Neural crest cell (in vitro differentiated cells): ENCODE measurements at places on chromosomes 5 and 9. TPM values are rescaled to one million over a fixed set of nuclear protein-coding genes. Genes with fewer than 3 reads are reported as not detected.

GRCh38 chr5:119340597-119341218, 15.1 kb upstream of the TNFAIP8 start:
- no peaks in the 10 kb centered on the region for H3K27me3 ChIP-seq
- no peak overlapping the region for H3K27ac ChIP-seq
- H3K4me1 ChIP-seq: no peaks in the 10 kb centered on the region
- no peak for DNase-seq

- peaks cover 10% of the 10 kb centered on the region for H3K36me3 ChIP-seq
- no peak overlapping the region for H3K4me3 ChIP-seq
- H3K4me1 ChIP-seq: peaks cover 16% of the 10 kb centered on the region
- peak overlapping the region; percentile 47 for H3K27ac ChIP-seq
- H3K27me3 ChIP-seq: no peaks in the 10 kb centered on the region
Measured at GRCh38 chr9:126470241-126470993, 143.3 kb upstream of the LMX1B start.

GRCh38 chr9:13508681-13509080, 229.2 kb upstream of the MPDZ start:
- H3K4me1 ChIP-seq: peaks cover 15% of the 10 kb centered on the region
- no peak overlapping the region for H3K4me3 ChIP-seq
- H3K27me3 ChIP-seq: no peaks in the 10 kb centered on the region
- H3K27ac ChIP-seq: no peak overlapping the region
- H3K36me3 ChIP-seq: peaks cover 2% of the 10 kb centered on the region
- DNase-seq: no peak

- no peak for DNase-seq
- peaks cover 18% of the 10 kb centered on the region for H3K36me3 ChIP-seq
- H3K4me1 ChIP-seq: no peaks in the 10 kb centered on the region
- H3K27me3 ChIP-seq: no peaks in the 10 kb centered on the region
- no peak overlapping the region for H3K27ac ChIP-seq
Measured at GRCh38 chr9:95226921-95227320, 90.6 kb downstream of the FANCC start.

- peaks cover 33% of the 10 kb centered on the region for H3K36me3 ChIP-seq
- peaks cover 24% of the 10 kb centered on the region for H3K4me1 ChIP-seq
- H3K4me3 ChIP-seq: no peak overlapping the region
- H3K27ac ChIP-seq: no peak overlapping the region
- no peak for DNase-seq
- no peaks in the 10 kb centered on the region for H3K27me3 ChIP-seq
Measured at GRCh38 chr5:96780626-96781025, 27.1 kb downstream of the ERAP1 start.

DNA sequence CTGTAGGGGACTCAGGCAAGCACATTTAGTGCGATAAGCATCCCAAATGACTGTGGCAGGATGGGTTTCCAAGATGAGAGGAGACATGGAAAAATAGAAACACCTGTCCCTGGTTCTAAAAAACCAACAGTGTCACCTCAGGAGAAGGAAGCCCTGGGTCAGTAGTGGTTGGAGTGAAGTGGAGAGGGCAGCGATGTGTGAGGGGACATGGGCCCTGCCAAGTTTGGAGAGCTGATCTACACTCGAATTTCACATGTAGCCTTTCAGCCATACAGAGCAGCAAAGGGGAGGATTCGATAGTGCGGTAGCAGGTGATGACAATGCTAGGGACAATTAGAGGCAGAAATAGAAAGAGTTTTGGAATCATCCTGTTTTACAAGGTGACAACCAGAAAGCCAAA, 32.6 kb upstream of the LHX2 start:
- no peak overlapping the region for H3K27ac ChIP-seq
- no peaks in the 10 kb centered on the region for H3K4me1 ChIP-seq
- H3K4me3 ChIP-seq: no peak overlapping the region
- no peaks in the 10 kb centered on the region for H3K36me3 ChIP-seq
- H3K27me3 ChIP-seq: peaks cover 68% of the 10 kb centered on the region

GRCh38 chr5:141858079-141858765, 20.0 kb downstream of the PCDH1 start:
- no peak for DNase-seq
- H3K4me1 ChIP-seq: peaks cover 21% of the 10 kb centered on the region
- peaks cover 10% of the 10 kb centered on the region for H3K36me3 ChIP-seq
- no peak overlapping the region for H3K27ac ChIP-seq
- no peaks in the 10 kb centered on the region for H3K27me3 ChIP-seq

DNA sequence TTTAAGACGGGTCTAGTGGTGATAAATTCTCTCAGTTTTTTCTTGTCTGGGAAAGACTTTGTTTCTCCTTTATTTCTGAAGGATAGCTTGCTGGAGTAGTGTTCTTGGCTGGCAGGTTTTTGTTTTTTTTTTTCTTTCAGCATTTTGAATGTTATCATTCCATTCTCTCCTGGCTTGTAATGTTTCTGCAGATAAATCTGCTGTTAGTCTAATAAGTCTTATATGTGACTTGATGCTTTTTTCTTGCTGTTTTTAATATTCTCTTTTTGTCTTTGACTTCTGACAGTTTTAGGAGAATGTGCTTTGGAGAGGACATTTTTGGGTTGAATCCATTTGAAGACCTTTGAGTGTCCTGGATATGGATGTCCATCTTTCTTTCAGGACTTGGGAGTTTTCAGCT, 16.0 kb downstream of the HSD17B4 start:
- H3K27me3 ChIP-seq: no peaks in the 10 kb centered on the region
- H3K27ac ChIP-seq: no peak overlapping the region
- peaks cover 8% of the 10 kb centered on the region for H3K4me1 ChIP-seq
- peaks cover 66% of the 10 kb centered on the region for H3K36me3 ChIP-seq

DNA sequence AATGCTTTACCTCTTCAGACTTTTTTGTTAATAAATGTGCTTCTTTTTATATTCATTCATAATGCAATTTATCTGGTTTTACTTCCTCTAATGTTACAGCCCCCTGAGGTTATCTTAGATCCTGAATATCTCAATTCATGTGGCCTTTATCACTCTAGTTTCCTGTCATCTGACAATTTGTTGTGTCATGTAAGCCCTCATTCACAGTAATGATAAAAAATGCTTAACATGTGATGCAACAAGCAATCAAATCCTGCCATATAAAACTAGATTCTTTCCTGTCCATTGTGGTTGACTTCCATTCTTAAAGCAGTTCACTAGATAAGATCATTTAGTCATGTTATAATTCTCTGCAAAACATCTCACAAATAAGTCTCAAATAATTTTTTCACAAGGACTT, 991.2 kb upstream of the ACO1 start:
- H3K36me3 ChIP-seq: no peaks in the 10 kb centered on the region
- H3K27me3 ChIP-seq: no peaks in the 10 kb centered on the region
- H3K4me1 ChIP-seq: peaks cover 12% of the 10 kb centered on the region

DNA sequence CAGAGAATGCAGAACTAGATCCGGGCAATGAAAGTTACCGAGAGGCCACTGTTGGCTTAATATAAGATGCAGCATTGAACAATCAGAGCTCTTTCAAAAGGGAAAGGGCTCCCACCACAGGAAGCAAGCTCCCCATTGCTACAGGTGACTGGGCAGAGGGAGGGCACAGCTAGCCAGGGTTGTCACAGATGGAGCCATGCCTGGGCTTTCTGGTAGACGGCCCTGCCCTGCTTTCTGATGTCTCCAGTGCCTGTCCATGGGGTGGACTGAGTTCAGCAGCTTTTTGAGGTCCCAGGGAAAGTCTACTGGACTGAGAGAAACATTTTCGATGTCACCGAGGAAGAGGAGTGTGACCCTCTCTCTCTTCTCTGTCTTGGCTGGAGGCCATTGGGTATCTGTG, 14.1 kb downstream of the RGS3 start:
- H3K36me3 ChIP-seq: no peaks in the 10 kb centered on the region
- H3K27me3 ChIP-seq: no peaks in the 10 kb centered on the region
- no peak overlapping the region for H3K27ac ChIP-seq
- peaks cover 24% of the 10 kb centered on the region for H3K4me1 ChIP-seq
- no peak for DNase-seq

DNA sequence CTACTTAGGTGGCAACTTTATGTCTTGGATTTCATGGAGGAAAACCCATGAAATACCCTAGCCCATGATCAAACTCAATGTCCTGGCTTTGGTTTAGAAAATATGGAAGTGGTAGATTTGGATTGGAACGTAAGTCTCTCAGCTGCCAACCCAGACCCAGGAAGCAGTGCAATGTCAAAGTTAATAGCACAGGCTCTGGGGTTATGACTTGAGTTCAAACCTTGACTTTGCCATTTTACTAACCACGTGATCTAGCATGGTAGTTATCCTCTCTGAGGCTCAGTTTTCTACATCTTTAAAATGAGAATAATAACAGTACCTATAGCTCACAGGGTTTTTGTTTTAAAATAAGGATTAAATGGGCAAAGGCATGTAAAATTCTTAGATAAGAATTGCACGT, 13.8 kb downstream of the FYB1 start:
- no peak overlapping the region for H3K27ac ChIP-seq
- peaks cover 7% of the 10 kb centered on the region for H3K4me1 ChIP-seq
- H3K36me3 ChIP-seq: no peaks in the 10 kb centered on the region
- DNase-seq: no peak
- H3K4me3 ChIP-seq: no peak overlapping the region

- H3K36me3 ChIP-seq: peaks cover 17% of the 10 kb centered on the region
- H3K4me1 ChIP-seq: no peaks in the 10 kb centered on the region
- no peak overlapping the region for H3K4me3 ChIP-seq
- no peak for DNase-seq
- H3K27ac ChIP-seq: no peak overlapping the region
- H3K27me3 ChIP-seq: peaks cover 4% of the 10 kb centered on the region
Measured at GRCh38 chr9:7284117-7284516, 515.5 kb downstream of the DMAC1 start.

- DNase-seq: no peak
- no peak overlapping the region for H3K4me3 ChIP-seq
- H3K27ac ChIP-seq: no peak overlapping the region
Measured at GRCh38 chr9:106941916-106942315, 79.0 kb downstream of the ZNF462 start.

DNA sequence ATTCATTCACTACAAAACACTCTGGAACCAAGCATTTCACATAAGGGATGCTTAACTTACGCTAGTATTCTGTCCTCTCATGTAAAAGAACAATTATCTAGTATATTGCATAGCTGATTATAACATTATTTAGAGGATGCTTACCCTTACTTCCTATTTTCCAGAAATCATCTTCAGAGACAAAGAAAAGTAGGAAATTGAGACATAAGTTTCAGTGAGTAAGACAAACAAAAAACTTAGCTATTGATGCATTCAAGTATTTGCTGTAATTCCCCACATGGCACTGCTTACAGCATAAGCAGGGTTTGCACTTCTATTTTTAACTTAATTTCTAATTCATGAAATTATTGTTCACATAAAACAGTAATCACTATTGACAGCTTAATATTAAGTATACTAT, 104.8 kb upstream of the SREK1 start:
- H3K4me1 ChIP-seq: no peaks in the 10 kb centered on the region
- H3K27me3 ChIP-seq: no peaks in the 10 kb centered on the region
- H3K27ac ChIP-seq: no peak overlapping the region
- peaks cover 7% of the 10 kb centered on the region for H3K36me3 ChIP-seq
- DNase-seq: no peak

GRCh38 chr9:96501633-96502538, 51.9 kb downstream of the HABP4 start:
- no peak overlapping the region for H3K4me3 ChIP-seq
- H3K36me3 ChIP-seq: peaks cover 3% of the 10 kb centered on the region
- no peak overlapping the region for H3K27ac ChIP-seq
- DNase-seq: no peak
- H3K4me1 ChIP-seq: peaks cover 22% of the 10 kb centered on the region

DNA sequence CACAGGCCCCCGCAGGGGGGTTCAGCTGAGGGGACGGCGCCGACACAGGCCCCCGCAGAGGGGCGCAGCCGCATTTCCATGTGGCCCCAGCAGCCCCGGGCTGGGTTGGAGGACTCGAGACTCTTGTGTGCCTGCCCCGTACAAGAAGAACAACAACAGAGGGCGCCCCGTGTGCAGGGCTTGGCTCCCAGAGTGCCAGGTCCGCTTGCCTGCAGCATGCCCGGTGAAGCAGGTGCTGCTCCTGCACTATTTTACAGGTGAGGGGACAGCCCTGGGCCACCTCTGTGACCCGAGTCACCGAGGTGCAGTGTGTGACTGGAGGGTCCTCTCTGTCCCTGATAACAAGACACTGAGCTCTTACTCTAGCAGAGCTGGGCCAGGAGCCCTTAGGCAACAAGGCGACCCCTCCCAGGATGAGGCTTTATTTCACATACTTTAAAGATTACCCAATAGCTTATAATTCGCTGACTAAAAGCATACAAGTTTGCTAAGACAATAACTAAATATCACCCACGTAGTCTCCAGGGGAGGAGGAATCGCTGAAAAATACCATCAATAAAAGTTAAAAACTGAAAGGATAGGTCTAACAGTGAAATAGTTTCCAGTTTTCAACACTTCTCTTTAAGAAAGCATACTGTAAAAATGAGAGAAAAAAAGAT, 41.7 kb upstream of the SLC9A3 start:
- no peaks in the 10 kb centered on the region for H3K36me3 ChIP-seq
- no peak for DNase-seq
- no peak overlapping the region for H3K27ac ChIP-seq
- H3K4me1 ChIP-seq: no peaks in the 10 kb centered on the region

GRCh38 chr9:35556776-35557175, 48.3 kb upstream of the TESK1 start:
- no peaks in the 10 kb centered on the region for H3K4me1 ChIP-seq
- no peak overlapping the region for H3K4me3 ChIP-seq
- H3K27ac ChIP-seq: peak overlapping the region; percentile 25
- H3K36me3 ChIP-seq: peaks cover 8% of the 10 kb centered on the region
- H3K27me3 ChIP-seq: no peaks in the 10 kb centered on the region

GRCh38 chr5:158534203-158534602, 565.5 kb downstream of the EBF1 start:
- no peak for DNase-seq
- no peaks in the 10 kb centered on the region for H3K4me1 ChIP-seq
- peaks cover 14% of the 10 kb centered on the region for H3K27me3 ChIP-seq
- no peaks in the 10 kb centered on the region for H3K36me3 ChIP-seq
- H3K27ac ChIP-seq: no peak overlapping the region

- DNase-seq: no peak
- peaks cover 38% of the 10 kb centered on the region for H3K4me1 ChIP-seq
- H3K27me3 ChIP-seq: no peaks in the 10 kb centered on the region
- no peak overlapping the region for H3K4me3 ChIP-seq
Measured at GRCh38 chr5:103371046-103371607, 112.6 kb downstream of the MACIR start.

DNA sequence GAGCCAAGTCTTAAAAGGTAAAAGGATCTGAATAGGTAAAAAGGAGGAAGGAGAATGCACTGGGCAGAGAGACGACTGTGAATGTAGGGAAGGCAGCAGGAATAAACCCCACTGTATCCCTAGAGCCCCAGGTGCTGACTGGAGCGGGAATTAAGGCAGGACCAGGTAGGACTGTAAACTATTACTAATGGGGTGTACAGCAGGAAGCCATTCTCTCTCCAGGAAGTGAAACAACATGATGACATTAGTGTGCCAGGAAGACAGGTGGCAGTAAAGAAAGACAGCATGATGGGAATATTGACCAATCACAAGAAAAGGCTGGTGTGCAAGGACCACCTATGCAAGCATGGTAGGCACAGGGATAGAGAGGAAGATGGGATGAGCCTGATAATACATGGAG, 433.0 kb downstream of the DNAH5 start:
- H3K4me3 ChIP-seq: no peak overlapping the region
- H3K27me3 ChIP-seq: peaks cover 2% of the 10 kb centered on the region
- H3K36me3 ChIP-seq: no peaks in the 10 kb centered on the region
- H3K4me1 ChIP-seq: no peaks in the 10 kb centered on the region
- no peak for DNase-seq

The CD274 gene
- total RNA-seq: not detected in 2 replicates

The MARVELD2 gene
- total RNA-seq: 0.36 and 0.68 TPM in 2 replicates

The SMIM33 gene
- total RNA-seq: not detected in 2 replicates

The ZNF879 gene
- 6.6 and 7.4 TPM in 2 replicates for total RNA-seq

The MSMP gene
- not detected in 2 replicates for total RNA-seq

The CTSV gene
- total RNA-seq: 5.7 and 7.2 TPM in 2 replicates

The AOPEP gene
- 22.2 and 24.8 TPM in 2 replicates for total RNA-seq

The NSG2 gene
- total RNA-seq: 3.1 and 4.0 TPM in 2 replicates

The CDH6 gene
- total RNA-seq: 233 and 247 TPM in 2 replicates
